CD4-positive, alpha-beta T cell treated with Interleukin-17A for 1 hour (primary cell): ENCODE measurements at places on chromosomes 6 and 20.
A peak's percentile ranks its signal among the peaks of the same experiment; 100 is the strongest.

- DNase-seq, result peak; percentile 12
These were observed 527 bp downstream of the FBXO30 start for GRCh38 chr6:145814035-145814500.

DNA sequence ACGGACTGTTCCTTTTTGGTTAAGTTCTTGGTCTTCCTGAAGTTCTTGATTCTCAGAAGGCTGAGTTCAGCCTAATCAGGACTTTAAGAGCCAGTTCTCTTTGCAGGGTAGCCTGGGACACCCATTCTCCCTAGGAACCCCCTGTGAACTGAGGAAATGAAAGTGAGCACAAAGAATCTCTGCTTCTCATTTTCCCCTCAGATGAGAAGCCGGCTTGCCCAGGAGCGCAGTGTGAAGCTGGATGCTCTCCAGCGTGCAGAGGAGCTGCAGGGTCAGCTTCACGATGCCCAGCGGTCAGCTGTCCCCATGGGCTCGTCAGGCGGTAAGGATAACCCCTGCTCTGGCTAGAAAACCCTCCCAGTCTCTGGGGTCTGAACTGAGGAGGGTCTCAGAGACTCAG, 34.0 kb downstream of the CD164 start:
- no peak for DNase-seq

DNA sequence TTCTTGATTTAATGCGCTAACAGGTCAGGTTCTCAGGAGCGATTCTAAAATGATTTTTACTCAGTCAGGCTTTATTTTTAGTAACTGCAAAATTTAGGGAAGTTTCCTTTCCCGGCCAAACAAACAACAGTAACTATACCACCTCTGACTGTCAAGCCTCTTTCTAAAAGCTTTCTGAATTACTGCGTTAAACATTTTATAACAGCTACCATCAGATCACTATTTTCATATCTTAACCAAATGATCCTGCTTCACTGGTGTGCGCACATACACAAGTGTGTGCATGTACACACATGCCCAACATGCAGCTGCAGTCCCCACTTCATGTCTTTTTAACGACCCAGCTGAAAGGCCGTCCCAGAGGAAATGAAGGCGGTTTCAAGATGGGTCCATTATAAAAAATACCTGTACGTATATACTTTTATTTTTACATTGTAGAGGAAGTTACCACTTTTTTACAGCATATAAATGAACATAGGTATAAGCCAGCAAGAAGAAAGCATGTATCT, 25.0 kb downstream of the TMEM242 start:
- DNase-seq, result no peak

DNA sequence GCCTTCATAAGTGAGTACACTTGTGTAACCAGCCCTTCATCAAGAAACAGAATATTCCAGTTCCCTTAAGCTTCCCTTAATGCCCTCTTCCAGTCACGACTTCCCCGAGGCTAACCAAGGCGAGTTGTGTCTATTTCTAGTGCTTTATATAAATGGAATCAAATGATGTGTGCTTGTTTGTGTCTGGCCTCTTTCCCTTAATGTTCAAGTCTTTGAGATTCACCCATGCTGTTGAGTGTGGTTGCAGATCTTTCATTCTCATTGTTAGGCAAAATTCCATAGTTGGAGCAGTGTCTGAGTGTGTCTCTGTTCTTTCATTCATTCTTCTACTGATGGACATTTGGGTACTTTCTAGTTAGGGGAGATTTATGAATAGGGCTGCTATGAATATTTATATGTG, 135.0 kb downstream of the CEBPB start:
- no peak for DNase-seq

DNA sequence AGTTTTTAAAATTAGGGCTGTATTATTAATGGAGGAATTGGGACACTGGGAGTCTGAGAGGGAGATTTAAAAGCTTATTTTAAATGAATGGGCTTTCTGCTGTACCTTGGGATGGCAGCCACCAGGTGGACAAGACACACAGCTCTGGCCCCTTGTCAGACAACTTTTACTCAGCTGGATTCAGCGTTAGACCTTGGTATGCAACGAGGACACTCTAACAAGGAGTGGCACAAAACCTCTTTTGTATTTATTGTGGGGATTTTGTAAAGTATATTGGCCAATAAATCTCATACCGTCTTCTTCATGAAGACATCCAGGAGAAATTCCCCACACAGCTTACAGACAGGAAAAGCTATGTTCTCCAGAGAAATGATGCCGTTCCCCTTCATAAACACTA, 105.7 kb downstream of the LCA5 start:
- DNase-seq, result no peak

DNA sequence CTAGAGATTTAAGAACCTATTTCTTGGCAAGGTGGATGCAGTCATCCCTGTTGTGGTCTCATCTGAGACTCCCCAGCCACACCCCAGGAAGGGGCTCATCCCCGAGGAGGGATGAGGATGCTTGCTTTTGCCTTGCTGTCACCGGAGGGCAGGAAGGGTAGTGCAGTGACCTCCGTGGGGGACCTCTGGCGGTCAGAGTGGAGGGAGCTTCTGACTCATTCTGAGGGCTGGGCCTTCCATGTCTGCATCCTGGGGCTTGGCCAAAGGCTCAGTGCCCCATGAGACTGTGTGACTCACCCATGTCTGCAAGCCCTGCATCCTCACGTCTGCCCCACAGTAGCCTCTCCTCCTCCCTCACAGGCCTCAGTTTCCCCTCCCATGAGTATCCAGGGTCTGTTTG, 38.7 kb downstream of the UQCC2 start:
- DNase-seq, result no peak

- DNase-seq, result no peak
These were observed 140.1 kb downstream of the KLHL32 start for GRCh38 chr6:97064578-97064977.

DNA sequence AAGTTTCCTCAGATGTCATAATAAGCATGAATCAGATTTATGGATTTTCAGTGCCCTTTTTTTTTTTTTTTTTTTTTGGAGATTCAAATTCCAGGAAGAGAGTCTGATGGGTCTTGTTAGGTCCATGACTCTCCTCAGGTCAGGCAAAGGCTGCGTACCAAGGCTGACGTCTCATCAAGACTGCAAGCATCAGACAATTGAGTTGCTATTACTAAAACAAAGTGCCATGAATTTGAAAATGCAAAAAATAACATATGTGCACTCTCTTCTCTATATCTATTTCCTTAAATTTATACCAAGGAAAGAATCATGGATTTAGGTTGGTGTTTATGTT, 134.7 kb downstream of the FAM83B start:
- DNase-seq, result no peak

DNA sequence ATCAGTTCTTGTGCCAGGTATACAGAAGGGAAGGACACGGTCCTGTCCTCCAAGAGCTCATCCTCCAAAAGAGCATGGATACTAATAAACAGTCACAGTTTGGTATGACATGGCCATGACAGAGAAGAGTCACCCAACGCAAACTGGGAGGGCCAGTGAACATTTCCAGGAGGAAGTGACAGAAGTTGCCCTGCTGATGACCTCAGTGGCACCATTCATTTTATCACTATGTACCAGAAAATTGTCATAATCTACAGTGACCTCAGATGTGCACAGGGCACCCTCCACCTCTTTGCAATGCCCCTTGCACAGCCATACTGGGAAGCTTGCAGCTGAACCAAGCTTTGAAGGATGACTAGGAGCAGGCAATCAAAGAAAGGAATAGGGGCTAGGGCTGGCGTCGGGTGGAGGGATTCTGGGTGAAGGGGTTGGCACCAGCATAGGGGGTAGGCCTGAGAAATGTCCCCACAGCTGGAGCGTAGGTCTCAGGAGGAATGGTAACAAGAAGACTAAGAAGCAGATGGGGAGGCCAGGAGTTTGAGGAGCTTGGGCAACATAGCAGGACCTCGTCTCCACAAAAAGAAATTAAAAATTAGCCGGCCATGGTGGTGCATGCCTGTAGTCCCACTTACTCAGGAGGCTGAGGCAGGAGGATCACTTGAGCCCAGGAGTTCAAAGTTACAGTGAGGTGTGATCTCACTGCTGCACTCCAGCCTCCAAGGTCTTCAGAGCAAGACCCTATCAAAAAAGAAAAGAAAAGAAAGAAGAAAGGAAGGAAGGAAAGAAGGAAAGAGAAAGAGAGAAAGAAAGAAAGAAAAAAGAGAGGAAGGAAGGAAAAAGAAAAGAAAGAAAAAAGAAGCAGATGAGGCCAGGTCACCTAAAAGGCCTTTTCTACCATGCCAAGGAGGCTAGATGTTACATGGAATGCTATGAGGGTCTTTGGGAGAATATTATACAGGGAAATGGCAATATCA, 65.3 kb upstream of the SNX9 start:
- no peak for DNase-seq

DNA sequence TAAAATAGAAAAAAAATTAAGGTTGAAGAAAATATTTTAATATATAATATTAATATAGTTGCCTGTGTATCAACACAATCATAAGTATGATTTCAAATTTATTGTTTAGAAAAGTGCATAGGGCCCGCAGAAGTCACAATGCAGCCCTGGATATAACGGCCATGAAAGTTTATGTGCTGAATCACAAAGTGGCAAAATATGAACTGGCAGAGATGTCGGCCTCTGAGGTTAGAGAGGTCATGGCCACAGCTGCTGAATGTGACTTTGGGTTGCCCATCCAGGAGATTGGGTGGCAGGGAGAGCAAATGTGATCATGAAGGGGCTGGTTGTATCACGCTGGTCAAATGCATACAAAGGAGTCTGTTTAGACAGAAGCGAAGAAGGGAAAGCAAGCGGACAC, 35.7 kb downstream of the COL11A2 start:
- DNase-seq, result no peak

DNA sequence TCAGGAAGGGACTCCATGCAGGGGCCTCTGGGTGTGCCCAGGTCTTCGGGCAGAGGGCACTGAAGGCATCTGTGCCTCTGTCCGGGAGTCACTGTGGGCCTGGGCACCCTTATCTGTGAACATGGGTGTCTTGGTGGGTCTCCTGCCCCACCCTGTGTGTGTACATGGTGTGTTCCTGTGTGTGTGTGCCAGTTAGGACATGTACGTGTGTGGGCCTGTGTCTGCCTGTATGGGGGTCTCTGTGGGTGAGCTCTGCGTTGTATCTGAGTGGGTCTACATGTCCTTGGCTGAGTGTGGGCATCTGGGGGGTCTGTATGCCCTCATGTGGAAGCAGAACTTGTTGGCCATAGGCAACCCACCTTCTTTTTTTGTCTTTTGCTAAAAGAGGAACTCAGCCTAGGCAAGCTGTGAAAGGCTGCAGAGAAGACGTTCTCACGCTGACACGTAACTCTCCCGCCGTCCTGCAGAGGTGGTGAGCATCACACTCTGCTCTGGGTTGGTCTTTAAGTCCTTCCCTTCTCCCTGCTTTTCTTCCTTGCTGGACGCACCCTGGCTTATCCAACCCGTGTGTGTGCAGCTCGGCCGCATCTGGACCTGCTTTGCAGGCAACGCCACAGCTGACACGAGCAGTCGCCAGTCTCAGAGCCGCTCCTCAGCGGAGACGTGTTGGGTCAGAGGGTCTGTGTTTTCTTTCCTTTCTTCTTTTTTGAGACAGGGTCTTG, 532 bp upstream of the NPBWR2 start:
- no peak for DNase-seq

DNA sequence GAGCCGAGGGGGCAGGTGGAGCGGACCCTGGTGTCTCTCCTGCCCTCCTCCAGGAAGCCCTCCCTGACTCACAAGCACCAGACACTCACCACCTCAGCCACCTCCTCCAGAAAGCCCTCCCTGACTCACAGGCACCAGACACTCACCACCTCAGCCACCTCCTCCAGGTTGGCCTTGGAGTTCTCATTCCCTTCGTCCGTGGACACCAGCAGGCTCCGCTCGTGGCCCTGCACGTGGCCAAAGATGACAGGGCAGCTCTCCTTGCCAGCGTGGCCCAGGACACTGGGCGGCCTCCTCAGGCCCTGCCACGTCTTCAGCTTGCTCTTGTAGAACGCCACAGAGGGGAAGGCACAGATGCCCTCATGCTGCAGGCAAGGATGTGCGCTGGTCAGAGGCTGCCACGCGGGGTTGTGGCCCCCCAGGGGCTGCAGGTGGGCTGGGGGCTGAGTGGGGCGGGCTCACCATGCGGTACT, 6.4 kb downstream of the FNDC11 start:
- no peak for DNase-seq

GRCh38 chr6:87700397-87701343, 1.4 kb downstream of the AKIRIN2 start:
- DNase-seq, result peak; percentile 65

- DNase-seq, result no peak
These were observed 80.0 kb downstream of the SESN1 start for GRCh38 chr6:109014606-109015005.

GRCh38 chr6:15462717-15463525, 199.9 kb downstream of the DTNBP1 start:
- DNase-seq, result no peak

- no peak for DNase-seq
These were observed 636.2 kb downstream of the KHDRBS2 start for GRCh38 chr6:61649845-61650244.

- no peak for DNase-seq
These were observed 164.2 kb downstream of the DTNBP1 start for GRCh38 chr6:15498640-15499039.

- no peak for DNase-seq
These were observed 631 bp upstream of the PABPC1L start for GRCh38 chr20:44908987-44909871.
